Fibroblast of skin of scalp (primary cell): ENCODE measurements at places on chromosomes 2 and 18.

- DNase-seq: no peak
These were observed 3.8 kb upstream of the IMP4 start for GRCh38 chr2:130338793-130339345.

DNA sequence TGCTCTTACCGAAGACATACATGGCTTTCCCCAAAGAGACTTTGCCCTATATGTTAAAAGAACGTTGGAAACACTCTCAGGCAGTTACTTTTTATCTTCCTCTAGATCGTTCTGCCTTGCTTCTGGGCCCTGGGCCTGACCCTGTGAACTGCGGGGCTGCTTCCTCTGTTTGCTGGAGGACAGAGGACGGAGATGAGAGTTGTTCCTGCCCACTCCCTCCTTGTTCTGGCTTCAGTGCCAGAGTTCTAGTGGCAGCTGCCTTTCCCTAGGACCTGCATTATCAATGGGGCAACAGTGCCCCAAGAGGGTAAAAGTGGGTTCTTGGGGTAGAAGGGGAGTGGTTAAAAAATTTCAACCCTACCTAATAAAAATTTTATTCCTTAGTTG is 6.5 kb upstream of the FN1 start:
- DNase-seq: no peak

DNA sequence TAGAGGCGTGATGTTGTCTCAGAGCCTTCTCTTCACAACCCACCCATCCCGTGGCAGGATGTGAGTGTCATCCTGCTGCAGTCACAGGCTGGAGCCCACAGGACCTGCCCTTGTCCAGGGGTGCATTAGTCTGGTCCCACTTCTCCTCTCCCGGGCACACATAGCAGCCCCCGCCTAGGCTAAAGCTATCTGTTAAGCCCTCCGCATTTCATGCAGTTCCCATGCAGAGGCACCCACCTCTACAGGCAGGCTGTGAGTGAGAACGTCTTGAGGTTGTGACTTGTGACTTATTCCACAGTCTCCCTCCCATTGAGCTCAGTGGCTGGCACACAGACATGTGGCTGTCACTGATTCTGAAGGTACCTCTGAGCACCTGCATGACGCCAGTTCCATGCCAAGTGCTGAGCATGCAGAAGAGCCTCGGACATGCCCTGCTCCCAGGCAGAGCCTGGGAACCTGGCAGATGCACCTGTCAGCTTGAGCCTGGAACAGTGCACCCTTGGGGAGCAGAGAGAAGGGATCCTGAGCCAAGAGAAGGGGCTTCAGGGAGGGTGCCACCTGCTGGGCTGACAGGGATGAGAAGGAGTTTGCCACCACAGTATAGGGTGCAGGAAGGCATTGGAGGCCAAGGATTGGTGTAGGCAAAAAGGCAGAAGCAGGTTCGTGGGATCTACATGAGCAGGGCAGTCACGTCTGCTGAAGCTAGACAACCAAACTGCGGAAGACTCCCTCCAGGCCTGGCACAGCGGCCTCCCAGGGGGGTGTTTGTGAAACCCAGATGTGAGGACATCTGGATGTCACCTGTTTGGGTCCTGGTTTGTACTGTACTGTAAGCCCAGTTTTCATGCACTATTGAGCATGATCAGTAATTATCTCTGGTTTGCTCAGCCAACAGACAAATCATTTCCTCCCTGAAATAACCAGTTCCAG is 213.6 kb downstream of the GLI2 start:
- no peak for DNase-seq

GRCh38 chr2:136510244-136510643 is 255.1 kb upstream of the THSD7B start:
- no peak for DNase-seq
